ENCODE measurements at places on chromosomes 12 and 14. TPM values are rescaled to one million over a fixed set of nuclear protein-coding genes. Genes with fewer than 3 reads are reported as not detected.

SIX4 gene
- total RNA-seq = 0.41 TPM

PLEKHD1 gene
- 0.41 TPM for total RNA-seq

PTHLH gene
- not detected for total RNA-seq

ACVRL1 gene
- 9.4 TPM for total RNA-seq

TMPRSS12 gene
- total RNA-seq = not detected

RNASE1 gene
- 12.2 TPM for total RNA-seq

CLEC2B gene
- total RNA-seq = 1.6 TPM

MTHFD1 gene
- total RNA-seq = 28.5 TPM

PYGL gene
- 4.5 TPM for total RNA-seq

SERPINA12 gene
- total RNA-seq = not detected

CCDC196 gene
- total RNA-seq = not detected

GCH1 gene
- total RNA-seq = 1.6 TPM

HSPA2 gene
- total RNA-seq = 9.0 TPM

RIN3 gene
- total RNA-seq = under 0.01 TPM

HSPB8 gene
- total RNA-seq = 0.41 TPM

RNASE7 gene
- not detected for total RNA-seq

WNT1 gene
- not detected for total RNA-seq

DNA sequence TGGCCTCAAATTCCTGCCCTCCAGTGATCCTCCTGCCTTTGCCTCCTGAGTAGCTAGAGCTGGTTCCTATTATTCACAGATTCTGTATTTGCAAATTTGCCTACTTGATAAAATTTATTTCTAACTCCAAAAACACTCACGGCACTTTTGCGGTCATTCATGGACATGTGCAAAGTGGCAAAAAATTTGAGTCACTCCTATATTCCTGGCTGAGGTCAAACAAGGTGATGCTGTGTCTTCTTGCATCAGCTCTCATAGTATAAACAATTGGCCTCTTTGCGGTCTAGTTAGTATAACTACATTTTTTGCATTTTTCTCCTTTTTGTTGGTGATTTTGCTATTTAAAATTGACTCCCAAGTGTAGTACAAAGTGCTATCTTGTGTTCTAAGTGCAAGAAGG, 24.7 kb downstream of the ATF1 start:
- DNase-seq = no peak

DNA sequence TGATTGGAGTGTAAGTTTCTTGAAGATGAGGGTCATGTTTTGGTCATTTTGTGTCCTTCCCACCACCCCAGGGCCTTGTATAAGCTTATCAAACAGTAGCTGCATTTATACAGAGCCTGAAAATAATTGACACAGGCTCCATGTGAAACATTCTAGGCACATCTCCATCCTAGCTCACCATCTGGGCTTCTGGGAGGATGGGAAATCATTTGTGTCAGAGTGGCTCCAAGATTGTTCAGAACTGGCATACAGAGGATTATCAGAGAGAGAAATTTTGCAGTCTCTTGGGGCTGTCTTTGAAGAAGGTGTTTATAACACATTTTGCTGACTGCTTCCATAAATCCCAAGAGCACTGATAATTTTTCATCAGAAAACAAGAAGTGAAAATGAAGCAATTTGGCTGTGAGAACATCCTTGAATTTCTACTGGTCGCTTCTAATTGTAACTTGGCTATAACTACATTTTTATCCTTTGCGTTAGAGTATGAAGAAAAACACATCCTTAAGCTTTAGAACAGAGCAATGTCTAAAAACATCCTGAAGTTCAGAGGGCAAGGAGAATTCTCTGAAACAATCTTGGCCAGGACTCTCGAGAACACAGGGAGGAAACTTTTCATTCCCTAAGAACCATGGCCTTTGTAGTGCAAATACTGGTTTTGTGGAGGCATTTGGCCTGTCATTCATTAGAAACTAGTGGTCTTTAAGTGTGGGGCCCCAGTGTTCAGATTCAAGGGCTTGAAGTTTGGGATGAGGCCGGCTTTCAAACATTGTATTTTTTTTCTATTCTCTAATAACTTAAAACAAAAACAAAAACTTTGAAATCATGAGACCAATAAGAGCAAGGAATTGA, 151.1 kb downstream of the DACT1 start:
- DNase-seq = no peak

DNA sequence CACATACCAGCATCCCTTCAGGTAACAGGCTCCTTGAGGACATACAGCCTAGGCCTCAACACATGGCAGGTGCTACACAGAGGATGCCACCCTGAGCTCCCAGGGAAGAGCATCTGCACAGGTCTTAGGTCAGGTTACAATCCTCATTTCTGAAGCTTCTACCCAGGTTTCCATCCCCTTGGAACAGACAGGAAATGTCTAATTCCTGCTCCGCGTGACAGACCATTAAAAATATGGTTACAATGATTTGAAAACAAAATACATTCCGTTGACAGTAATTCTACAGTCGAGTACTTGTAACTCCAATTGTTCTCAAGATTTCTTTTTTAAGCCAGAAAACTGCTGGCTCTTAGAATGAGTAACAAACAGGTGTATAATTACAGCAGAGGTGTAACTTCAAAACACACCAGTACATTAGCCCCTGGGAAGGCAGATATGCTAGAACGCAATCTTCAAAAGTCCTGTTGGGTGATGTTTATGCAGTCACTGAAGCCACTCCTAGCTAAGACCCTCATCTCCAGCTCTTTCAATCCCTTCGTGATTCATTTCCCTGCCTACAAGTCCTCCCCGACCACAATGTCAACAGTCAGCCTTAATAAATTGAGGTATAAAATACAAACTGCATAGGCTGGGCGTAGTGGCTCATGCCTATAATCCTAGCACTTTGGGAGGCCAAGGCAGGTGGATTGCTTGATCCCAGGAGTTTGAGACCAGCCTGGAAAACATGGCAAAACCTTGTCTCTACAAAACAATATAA, 11.6 kb downstream of the SETD3 start:
- DNase-seq = no peak

GRCh38 chr12:31117203-31118011, 43.7 kb downstream of the DDX11 start:
- peak; percentile 39 for DNase-seq

DNA sequence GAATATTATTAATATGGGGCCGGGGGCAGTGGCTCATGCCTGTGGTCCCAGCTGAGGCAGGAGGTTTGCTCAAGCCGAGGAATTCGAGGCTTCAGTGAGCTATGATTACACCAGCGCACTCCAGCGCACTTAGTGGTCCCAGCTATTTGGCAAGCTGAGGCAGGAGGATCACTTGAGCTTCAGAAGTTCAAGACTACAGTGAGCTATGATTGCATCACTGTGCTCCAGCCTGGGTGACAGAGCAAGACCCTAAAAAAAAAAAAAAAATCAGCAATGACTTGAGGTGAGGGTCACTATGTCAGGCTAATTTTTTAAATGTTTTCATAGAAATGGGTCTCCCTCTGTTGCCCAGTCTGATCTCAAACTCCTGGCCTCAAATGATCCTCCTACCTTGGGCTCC, 243.4 kb downstream of the RBM19 start:
- DNase-seq = no peak

- DNase-seq = peak; percentile 47
Observed at GRCh38 chr12:57803319-57803893, 15.1 kb downstream of the AVIL start.

DNA sequence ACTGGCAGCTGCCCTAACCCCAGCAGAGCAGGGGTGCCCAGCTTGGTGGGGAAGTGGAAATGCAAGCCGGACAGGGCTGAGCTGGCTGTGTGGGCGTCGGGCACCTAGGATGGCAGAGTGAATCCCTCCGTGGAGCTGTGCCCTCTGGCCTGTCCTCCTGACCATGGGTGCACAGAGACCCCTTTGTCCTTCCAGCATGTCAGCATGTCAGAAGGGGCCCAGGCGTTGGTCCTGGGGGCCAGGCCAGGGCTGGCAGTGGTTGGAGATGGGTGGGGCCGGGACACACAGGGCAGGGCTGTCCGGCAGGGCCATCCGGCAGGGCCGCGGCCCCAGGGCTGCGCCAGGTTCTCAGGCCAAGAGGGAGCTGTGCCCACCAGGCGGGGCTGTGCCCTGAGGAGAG, 8.8 kb upstream of the TEX22 start:
- no peak for DNase-seq

GRCh38 chr12:109926488-109927210, 26.6 kb downstream of the TCHP start:
- no peak for DNase-seq

GRCh38 chr12:130970165-130970907, 16.6 kb downstream of the ADGRD1 start:
- no peak for DNase-seq

- no peak for DNase-seq
Observed at GRCh38 chr14:71441126-71441525, 491.1 kb upstream of the RGS6 start.

- peak; percentile 53 for DNase-seq
Observed at GRCh38 chr14:49768301-49769121, 558 bp downstream of the KLHDC2 start.

- DNase-seq = no peak
Observed at GRCh38 chr12:66851134-66851533, 172.3 kb upstream of the GRIP1 start.

GRCh38 chr14:103692871-103693270, 22.4 kb downstream of the XRCC3 start:
- no peak for DNase-seq

GRCh38 chr14:59098377-59098776, 90.1 kb upstream of the DAAM1 start:
- no peak for DNase-seq

DNA sequence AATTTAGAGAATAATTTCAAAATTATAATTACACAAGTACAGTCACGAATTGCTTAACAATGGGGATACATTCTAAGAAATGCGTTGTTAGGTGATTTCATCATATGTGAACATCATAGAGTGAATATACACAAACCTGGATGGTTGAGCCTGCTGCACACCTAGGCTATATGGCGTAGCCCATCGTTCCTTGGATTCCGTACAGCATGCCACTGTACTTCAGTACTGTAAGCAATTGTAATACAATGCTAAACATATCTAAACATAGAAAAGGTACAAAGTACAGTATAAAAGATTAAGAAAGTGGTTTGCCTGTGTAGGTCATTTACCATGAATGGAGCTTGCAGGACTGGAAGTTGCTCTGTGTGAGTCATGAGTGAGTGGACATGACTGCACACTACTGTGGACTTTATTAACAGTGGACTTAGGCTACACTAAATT, 286.2 kb downstream of the CACNA1C start:
- DNase-seq = no peak

DNA sequence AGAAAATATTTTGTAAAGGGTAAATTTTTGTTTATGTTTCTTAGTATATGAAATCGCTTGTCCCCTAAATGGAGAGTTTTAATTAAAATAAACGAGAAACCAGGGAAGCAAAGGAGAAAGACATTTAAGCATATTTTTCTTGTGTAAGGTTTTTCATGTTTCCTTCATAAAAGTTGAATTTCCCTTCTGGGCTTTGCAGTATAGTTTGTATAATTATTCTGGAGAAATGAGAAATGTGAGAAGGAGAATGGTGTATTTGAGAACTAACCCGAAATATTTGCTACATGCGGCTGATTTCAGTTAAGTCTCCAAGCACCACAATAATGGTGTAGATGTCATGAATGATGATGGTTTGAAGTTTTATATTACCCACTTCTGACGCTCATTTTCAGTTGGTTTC, 307.7 kb upstream of the SEL1L start:
- DNase-seq = no peak

DNA sequence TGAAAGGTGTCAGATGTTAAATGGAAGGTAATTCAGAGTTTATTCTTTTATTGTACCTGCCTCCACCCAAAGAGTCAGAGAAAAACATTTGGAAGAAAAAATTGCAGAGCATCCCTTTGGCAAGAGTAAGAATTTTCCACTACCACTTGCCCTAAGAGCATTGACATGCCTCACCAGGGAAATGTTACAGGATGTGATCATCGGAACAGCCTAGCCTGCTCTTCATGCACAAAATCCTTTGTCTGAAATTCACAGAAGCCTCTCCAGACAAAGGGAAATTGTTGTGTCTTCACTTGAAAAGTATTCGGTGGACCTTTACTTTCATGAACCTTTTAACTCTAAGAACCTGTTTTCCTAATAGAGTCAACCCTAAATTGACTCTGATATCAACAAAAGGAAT, 36.9 kb downstream of the ATP2A2 start:
- no peak for DNase-seq

DNA sequence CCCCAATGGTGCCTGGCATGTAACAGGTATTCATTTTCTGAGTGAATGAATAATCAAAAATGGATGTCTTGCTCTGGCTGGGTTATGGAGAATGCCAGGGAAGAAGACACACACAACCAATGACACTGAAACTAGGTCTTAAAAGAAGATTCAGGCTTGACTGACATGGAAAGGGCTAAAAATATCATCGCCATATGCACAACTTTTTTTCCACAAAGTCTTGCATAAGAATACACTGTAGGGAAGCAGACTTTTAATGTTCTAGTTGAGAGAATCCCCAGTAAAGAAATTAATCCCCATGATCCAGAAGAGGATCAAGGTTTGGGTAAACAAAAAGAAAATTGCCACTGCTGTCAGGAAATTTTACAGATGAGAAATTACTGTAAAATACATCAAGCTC, 116.4 kb downstream of the SLC2A13 start:
- DNase-seq = no peak

DNA sequence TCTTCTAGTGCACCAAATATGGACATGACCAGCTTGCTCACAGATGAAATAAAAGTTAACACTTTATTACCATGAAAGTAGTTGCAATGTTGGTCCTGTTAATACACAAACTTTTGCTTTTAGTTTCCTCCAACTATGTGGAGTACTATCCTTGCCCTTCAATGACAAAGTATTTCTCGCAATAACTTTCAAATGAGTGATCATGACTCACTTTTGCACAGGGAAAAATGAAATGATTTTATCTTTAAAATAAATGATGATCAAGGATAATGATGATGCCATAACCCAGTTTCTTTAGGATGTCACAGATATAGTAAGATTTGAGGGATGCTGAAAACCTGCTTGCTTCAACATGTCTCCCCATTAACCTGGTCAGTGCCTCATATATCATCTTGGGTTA, 254.0 kb upstream of the KITLG start:
- no peak for DNase-seq

DNA sequence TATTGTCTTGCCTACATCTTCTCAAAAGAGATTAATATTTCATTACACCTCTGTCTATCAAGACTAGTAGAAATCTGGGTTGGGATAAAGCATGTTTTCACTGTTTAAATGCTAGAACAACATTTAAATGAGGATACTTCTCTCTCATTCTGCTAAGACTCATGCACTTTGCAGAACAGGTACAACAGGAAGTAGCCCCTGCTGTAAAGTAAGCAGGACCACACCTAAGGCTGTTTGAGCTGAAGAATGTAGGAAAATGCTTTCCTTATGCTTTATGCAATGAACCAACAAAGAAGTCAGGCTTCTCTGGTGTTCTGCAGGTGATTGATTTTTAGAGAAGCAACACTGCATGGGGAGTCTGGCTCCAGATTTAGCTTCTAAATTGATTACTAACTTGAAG, 89.4 kb downstream of the PAX9 start:
- DNase-seq = no peak

GRCh38 chr12:116606397-116606796, 47.2 kb downstream of the MAP1LC3B2 start:
- DNase-seq = no peak

- no peak for DNase-seq
Observed at GRCh38 chr14:84390010-84390409, 1139.9 kb upstream of the FLRT2 start.

GRCh38 chr12:127271776-127272175, 995.2 kb upstream of the TMEM132C start:
- DNase-seq = no peak

GRCh38 chr12:40793471-40793870, 101.2 kb downstream of the CNTN1 start:
- DNase-seq = no peak

- DNase-seq = no peak
Observed at GRCh38 chr12:20375560-20375959, 7.2 kb downstream of the PDE3A start.

- no peak for DNase-seq
Observed at GRCh38 chr12:5902736-5903135, 42.3 kb downstream of the ANO2 start.

Data from frontal cortex (tissue), 4 donors.